ENCODE measurements at places on chromosomes 12 and 14.

DNA sequence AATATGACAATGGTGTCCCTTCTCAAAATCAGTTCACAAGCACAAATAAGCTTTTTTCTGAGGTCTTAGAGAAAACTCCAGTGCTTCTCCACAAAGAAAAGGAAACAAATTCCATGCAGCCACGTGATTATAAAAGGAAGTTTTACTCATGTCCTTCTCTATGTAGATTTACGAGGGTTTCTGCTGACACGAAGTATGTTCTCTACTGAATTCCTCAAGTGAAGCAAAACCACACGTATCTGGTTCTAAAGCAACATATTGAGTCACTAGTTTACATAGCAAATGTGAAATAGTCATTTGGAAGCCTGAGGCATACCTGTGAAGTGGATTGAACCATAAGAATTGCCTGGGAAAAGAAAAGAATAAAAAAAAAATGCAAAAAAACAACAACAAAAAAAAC, 31.9 kb downstream of the BMP4 start:
- DNase-seq: no peak

- no peak for DNase-seq
Measured at GRCh38 chr12:31647086-31647491, 12.4 kb upstream of the ETFBKMT start.

DNA sequence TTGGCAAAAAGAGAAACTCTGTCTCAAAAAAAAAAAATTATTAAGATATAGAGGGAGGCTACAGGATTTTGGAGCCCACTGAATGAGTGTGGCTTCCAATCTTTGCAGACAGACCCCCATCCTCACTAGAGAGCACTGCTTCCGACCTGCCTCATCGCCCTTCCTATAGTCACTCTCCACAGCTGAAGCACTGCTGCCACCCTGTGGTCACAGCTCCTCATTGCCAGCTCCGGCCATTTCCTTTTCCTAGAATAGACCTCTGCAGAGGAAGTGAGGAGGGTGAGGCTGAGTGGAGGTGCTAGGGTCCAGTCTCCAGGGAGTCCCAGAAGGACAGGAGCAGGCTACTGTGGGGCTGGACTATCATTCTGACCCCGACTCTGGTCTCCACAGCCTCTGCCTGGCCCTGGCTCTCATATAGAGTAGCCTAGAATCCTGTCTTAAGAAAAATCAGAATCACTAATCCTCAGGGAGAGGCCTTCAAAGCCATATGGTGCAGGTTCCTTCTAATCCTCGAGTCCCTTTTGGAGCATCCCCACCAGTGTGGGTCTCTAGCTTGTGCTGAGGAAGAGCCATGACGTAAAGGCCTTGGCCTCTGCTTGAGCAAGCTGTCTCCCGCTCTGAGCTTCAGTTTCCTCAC, 1.4 kb upstream of the NPFF start:
- peak; percentile 94 for DNase-seq

DNA sequence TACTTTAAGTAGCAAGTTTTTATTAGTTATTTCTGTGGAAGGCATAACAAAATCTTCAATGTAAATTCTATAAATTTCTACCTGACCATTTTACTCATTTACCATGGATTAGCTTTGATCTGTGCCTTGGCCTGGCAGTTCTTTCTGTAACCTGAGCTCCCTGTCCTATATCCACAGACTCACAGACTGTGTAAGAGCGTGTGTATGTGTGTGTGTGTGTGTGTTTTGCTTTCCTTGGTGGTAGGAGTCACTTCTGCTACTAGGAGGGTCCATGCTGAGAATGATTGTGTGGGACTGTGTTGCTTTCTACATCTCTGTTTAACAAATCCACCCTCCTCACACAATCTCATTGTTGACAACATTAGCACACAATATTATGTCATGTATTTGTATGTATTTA, 221.2 kb upstream of the PELI2 start:
- DNase-seq: no peak

- DNase-seq: no peak
Measured at GRCh38 chr14:103122585-103122946, 695 bp upstream of the TNFAIP2 start.

Data from ecto neural progenitor cell (in vitro differentiated cells).